Forelimb muscle (tissue), 1 donor: ENCODE measurements at places on chromosomes 6 and 20. TPM values are rescaled to one million over a fixed set of nuclear protein-coding genes. Genes with fewer than 3 reads are reported as not detected.

ID1 gene
- 16.6 TPM for polyA plus RNA-seq

- DNase-seq, result no peak
Observed at GRCh38 chr20:33917831-33918525, 75.7 kb upstream of the RALY start.

ZNF165 gene
- 0.34 TPM for polyA plus RNA-seq

ARFGEF3 gene
- polyA plus RNA-seq, result 1.7 TPM

MYB gene
- 0.77 TPM for polyA plus RNA-seq

NRM gene
- 30.9 TPM for polyA plus RNA-seq

NR2E1 gene
- polyA plus RNA-seq, result not detected

APOM gene
- polyA plus RNA-seq, result 4.3 TPM

FAM184A gene
- polyA plus RNA-seq, result 13.0 TPM

- no peak for DNase-seq
Observed at GRCh38 chr20:44618318-44618731, 33.2 kb downstream of the ADA start.

GRCh38 chr6:51116723-51117122 lies 298.1 kb downstream of the TFAP2B start:
- no peak for DNase-seq

LGSN gene
- not detected for polyA plus RNA-seq

PNLDC1 gene
- 0.23 TPM for polyA plus RNA-seq

DNA sequence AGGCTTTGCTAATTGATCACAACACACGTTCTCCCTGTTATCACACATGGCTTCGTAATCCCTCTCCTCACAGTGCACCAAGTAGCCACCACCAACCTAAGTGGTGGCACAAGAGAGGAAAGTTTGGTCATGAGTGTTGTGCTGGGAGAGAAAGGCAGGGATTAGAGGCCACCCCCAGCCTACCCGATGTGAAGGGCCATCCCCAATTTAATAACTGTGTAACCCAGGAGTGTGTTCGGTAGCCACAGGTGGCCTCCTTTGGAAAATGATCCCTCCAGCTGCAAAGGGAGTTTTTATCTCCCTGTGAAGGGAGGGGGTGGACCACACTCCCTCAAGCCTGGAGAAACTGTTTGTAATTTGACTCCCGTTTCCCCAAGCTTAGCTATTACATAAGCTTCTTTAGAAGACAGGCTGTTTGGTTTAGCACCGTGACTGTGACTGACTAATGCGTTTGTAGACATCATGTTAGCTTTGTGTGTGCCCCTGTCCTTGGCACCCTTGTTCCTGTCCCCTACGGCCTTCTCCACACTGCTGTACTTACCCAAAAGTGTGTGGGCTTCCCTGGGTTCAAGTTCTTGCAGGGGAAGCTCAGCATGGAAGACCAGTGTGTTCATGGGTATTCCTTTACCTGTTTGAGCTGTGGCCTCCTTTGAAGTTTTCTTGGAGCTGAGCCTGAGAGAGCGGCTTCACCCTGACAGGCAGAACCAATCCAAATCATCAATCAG lies 20.6 kb downstream of the PPP1R16B start:
- DNase-seq, result no peak

DNA sequence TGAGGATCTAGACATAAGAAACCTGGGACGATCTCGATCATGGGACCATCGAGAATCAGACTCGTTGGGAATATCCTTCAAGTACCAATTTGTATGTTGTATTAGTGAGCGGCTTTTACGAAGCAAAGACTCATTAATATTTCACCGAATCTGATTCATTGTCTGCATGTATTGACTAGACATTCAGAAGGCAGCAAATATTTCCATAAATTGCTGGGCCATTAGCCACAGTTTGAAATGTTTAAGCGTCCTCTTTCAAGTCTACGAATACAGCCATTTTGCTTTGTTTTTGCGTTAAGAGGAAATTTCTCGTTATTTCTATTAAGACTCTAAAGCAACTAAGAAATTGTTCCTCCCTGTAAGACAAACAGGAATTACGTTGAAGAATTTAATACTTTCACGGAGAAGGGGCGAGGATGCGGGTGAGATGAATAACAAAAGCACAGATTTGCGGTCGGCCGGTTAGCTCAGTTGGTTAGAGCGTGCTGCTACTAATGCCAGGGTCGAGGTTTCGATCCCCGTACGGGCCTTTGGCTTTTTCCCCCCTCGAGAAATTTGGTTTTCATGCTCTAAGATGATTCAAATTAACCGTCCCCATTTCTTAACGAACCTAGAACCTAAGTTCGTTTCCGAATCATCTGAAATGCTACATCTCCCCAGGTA lies 18.5 kb downstream of the POM121L2 start:
- DNase-seq, result no peak

DNA sequence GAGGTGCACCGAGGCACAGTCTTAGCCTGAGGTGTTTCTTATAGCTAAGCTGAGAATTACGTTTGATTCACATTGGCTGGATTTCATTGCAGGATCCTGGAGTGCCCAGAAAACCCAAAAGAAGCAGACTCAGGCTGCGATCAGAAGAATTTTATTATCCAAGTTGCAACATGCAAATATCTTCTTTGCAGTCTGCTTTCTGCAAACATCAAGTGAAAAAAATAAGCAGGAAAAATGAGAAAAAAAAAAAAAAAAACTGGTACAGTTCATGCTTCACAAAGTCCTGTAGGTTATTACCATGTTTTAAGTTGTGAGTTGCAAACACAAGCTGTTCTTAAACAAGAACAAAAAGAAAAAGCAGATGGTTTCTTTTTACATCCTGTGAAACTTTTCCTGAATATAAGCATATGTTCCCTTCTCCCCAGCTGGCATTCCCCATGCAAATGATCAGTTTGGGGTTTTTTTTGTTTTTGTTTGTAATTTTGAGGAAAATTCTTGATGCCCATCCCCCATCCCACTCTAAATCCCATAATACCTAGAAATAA lies 349.0 kb downstream of the CBLN4 start:
- no peak for DNase-seq

DNA sequence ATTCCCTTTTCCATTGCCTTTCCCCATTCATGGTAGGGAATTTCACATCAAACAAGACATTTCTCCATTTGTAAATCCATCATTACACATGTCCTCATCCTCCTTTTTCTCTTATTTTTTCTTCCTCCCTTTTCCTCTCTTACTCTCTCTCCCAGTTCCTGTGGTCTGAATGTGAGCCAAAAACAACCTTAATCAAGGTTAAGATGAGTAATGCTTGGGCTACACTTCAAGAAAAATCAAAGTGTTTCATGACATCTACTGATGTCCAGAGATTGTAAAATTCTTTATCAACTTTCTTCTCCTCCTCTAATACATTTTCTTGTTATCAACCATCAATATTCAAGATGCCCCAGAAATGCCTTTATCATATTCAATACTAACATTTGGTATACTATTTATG lies 208.0 kb upstream of the PRND start:
- no peak for DNase-seq

DNA sequence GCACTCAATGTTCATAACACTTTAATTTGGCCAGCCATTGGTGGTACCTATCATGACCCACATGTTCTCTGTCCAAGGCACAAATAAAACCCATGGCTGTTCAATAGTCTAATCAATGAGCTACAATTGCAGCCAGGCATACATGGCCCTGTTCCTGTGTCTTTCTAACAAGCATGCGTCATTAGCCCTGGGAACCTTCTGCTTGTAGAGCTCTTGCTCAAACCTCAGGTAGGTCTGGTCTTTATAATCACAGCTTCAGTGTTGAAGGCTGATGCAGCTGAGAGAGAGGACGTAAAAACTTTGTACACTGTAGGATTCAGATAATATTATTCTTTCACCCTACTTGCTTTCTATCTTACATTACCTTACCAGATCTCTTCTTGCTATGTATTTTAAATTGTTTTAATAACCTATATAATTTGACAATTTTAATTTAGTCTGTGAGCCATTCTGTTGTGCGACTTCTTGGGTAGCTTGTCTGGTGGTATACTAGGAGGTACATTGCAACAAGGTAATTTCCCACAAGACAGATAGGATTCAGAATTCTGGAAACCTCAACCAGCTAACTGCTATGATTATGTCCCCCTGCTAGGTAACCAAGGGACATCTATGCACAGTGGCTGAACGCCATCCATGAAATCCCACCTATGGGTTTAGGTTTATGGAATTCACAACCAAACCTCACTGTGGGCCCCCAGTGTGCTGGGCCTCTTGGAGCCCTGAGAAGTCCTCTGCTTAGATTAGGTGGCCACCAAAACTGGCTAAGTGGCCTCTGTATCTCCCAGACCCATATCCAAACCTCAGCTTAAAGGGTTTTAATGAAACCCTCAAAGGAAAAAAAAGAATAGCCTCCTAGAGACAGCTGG lies 55.4 kb upstream of the RIPOR2 start:
- no peak for DNase-seq

DNA sequence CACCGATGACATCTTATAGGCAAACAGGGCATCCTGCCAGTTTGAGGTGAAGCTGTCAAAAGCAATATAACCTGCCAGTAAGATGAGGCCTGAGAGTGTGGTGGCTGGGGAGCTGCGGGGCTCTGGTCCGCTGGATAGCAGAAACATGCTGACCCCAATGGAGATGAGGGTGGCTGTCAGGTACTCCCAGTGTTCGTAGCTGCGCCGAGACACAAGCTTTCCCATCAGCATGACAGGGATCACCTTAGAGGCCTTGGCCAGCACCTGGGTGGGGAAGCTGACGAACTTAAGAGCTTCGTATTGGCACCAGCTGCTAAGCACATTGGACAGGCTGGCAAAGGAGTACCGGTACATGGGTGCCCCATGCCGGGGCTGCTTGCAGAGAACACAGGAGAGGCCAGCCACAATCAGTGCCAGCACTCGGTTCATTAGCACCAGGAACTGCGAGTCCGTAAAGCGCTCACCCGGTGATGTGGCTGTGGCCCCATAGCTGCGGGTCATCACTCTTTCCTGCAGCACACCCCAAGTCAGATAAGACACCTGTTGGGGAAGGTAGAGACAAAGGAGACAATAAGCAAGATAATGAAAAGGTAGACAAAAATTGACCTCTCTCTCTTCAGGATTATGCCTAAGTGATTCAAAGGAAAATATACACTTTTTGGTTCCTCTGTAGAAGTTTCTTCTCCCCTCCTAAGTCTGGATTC lies 2.1 kb downstream of the SLC35B2 start:
- DNase-seq, result no peak

SULF2 gene
- 43.6 TPM for polyA plus RNA-seq

C6orf141 gene
- 3.2 TPM for polyA plus RNA-seq

DNA sequence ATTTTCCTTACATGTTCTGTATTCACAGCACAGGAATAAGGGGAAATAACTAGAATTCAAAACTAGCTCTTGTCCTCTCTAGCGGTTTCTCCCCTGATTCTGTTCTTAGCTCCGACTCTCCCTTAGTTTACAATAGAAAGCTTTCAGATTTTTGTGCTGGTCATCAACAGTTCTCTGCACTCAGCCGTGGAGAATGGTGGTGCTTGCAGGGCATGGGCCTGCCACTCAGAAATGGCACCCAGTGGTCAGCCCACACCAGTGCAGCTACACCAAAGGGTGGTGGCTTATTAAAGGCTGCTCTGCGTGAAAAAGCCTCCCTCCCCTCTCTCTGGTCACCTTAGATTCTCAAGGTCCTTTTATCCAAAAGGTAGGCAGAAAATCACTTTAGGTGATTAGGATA lies 123.5 kb downstream of the SASH1 start:
- DNase-seq, result no peak
